ENCODE measurements at places on chromosomes 4 and X.

- DNase-seq = no peak
These were observed 32.9 kb downstream of the SLC39A8 start for GRCh38 chr4:102312417-102312816.

GRCh38 chr4:101274888-101275752, 72.2 kb downstream of the PPP3CA start:
- no peak for DNase-seq

- DNase-seq = no peak
These were observed 28.9 kb upstream of the NDUFC1 start for GRCh38 chr4:139331185-139331584.

DNA sequence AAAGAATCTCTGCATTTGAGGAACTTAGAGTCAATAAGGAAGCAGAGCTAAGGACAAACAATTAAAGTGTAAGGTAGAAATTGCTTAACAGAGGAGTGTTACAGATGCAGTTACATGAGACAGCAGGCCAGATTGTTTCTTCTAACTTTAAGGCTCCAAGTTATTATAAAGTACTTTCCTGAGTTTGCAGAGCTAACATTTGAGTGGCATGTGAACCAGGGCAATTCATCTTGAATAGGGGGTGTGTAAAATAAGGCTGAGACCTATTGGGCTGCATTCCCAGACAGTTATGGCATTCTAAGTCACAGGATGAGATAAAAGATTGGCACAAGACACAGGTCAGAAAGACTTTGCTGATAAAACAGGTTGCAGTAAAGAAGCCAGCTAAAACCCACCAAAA, 7.6 kb upstream of the LNX1 start:
- no peak for DNase-seq

- DNase-seq = peak; percentile 13
These were observed 711.0 kb downstream of the RPA4 start for GRCh38 chrX:97594646-97595224.

- no peak for DNase-seq
These were observed 178.4 kb upstream of the GPRIN3 start for GRCh38 chr4:89486042-89486441.

DNA sequence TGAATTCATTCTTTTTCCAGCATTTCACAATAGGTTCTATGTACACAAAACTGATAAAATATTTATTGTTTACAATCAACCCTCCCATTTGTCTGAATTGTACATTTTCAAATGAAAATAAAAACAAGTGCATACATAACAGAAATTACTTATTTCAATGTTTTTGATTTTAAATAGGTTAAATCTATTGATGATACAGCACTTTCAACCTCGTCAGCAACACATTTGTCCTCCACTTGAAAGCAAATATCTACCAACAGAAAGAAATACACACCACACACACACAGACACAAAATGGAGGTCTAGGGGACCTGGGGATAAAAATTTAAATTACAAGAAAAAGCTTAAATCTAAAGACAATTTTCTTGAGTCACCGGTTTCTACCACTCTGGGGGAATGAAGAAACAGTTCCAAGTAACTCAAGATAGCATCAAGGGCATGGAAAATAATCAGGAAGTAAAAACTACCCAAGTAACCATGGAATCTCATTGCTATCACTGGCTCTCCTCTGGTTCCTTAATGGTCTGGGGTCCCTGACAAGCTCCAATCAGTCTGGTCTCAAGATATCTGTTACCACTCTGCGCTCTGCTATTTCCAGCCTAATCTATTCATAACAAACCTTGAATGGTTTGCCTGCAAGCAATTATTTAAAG, 27.6 kb downstream of the ANKRD17 start:
- no peak for DNase-seq

DNA sequence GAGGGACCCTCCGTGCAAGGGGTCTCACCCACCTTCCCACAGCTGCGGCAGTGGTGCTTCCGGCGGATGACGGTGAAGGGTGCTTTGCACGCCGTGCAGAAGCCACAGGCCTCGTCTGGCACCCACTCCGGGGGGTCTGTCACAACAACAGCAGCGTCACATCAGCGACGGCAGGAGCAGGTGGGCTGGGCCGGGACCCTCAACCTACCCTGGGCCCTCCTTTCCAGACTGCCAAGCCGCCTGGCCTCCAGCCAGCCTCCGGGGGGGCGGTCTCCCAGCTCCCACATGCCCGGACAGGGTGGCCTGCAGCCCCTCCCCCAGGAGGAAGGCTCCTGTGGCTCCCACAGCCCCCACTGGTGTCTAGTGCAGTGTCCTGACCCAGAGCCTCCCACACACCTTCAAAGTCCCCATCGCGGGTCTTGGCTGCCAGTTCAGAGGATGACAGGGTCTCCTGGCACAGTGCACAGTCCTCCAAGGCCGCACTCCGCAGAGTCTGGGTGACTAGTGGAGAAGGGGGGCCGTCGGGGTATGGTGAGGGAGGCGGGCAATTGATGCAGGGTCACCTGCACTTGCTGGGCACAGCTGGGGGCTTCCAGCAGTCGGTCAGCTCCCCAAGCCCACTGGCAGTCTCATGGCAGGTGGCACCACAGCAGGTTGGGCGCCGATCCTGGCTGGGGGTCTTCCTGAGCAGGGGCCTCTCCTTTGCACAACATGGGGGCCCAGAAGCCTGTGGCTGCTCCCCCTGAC, 9.5 kb upstream of the MXD4 start:
- DNase-seq = no peak

DNA sequence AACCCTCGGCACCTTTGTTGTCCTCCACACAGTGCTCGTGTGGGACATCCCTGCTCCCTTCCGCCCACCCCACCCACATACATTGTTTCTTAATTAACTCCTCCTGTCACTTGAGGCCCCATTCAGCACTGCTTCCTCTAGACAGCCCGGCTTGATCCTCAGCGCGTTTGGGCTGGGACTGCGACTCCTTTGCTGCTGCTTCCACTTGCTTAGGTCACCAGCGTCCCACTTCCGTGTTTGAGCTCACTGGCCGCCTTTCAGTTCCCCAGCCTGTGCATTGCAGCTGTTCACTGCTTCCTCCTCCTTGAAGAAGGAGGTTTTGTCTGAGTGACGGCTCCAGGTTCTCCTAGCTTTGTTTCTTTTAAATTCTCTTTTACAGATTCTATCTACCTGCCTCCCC, 16.1 kb downstream of the RNF4 start:
- no peak for DNase-seq

DNA sequence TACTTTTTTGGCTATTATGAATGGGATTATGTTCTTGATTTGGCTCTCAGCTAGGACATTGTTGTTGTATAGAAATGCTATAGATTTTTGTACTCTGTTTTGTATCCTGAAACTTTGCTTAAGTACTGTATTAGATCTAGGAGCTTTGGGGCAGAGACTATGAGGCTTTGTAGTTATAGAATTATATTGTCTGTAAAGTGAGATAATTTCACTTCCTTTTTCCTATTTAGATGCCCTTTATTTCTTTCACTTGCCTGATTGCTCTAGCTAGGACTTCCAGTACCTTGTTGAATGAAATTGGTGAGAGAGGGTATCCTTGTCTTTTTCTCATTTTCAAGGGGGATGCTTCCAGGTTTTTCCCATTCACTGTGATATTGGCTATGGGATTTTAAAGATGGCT, 28.1 kb downstream of the ADAM29 start:
- DNase-seq = no peak

DNA sequence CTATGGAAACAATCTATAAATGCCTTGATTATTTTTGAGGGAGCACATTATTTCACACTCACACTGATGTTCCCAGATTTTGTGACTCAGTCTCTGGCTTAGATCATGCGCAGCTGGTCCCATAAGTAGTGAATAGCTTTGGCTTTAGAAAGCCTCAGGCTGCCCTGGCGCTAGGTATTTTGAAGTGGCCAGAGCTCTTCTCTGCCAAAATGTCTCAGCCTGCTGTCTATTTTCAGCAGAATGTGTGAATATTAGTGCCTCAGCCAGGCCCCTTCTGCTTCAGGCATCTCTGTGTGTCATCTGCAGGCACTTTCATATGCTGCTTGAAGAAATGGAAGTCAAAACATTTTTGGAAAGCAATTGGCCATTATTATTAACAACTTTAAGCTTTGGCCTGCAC, 931.0 kb upstream of the INTU start:
- no peak for DNase-seq

DNA sequence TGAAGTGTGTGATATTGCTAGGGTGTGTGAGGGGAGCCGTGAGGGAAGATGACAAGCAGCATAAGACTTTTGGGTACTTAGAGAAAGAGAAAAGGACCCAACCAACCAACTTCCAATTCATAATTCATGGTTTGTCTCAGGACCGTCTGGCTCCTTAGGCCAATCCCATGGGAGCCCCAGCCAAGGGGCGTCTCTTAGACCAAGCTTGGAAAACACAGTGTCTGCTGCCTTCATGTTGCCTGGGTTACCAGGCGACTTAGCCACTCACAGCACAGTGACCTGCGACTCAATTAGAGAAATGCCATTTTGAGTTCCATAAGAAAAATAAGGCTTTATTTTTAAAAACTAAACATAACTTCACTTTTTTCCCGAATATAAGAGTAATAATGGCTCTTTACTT, 32.7 kb downstream of the BST1 start:
- no peak for DNase-seq

DNA sequence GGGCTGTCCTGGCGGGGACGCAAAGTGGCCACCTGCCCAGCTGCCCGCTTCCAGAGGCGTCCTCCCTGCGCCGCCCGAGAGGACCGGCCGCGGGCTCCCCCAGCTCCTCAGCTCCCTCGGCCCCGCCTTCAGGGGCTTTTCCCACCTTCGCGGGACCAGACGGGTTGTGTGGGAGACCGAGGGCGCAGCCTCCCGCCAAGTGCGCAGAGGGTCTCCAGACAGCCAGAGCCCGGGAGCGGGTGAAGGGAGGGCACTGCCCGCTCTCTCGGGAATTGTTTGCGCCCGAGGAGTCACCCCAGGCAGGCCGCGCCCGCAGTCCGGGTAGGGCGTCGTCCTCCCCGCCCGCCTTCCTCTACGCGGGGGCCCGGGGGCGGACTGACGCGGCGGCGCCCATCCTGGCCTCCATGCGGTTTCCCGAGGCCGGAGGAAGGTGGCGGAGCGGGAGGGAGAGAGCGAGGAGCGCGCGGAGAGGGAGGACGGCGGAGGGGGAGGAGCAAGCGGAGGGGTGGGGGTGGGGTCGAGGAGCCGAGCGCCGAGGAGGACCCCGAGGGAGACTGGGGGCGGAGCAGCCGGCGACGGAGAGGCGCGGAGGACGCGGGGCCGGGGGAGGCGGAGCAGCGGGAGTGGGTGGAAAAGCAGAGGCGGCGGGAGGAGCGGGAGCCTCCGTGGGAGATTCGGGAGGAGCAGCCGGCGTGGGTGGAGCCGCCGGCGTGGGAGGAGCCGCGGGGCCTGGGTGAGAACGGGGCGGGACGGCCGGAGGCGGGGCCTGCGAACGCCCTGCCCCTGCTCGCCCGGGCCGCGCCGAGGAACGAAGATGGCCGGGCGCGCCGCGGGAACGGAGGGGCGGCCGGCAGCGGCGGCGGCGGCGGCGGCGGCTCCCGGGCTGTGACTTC, 47.5 kb downstream of the CLDN34 start:
- peak; percentile 48 for DNase-seq

GRCh38 chr4:2900741-2901140, 57.1 kb downstream of the ADD1 start:
- DNase-seq = no peak

- DNase-seq = no peak
These were observed 134.7 kb upstream of the FAM9C start for GRCh38 chrX:13179100-13179499.

GRCh38 chr4:89439533-89439932, 131.9 kb upstream of the GPRIN3 start:
- no peak for DNase-seq

DNA sequence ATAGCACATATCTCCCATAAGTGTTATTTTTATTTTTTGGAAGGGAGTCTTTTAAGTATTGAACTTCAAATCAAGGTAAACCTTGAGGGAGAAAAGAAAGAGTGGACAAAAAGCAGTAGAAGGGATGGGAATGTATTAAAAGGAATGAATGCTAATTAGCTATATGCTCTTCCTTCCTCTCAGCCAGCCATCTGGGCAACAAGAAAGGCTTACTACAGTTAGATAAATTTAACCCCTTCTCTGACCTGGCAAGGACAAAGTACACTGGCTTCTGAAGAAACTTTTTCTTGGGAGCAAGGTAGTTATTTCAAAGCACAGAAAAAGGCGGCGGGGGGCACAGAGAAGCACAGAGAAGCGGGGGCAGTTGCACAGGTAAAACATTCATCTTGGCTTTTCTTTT, 54.6 kb downstream of the GAB1 start:
- no peak for DNase-seq

GRCh38 chr4:71974681-71975080, 57.1 kb upstream of the NPFFR2 start:
- no peak for DNase-seq

GRCh38 chrX:13552892-13553291, 16.5 kb upstream of the EGFL6 start:
- DNase-seq = no peak

DNA sequence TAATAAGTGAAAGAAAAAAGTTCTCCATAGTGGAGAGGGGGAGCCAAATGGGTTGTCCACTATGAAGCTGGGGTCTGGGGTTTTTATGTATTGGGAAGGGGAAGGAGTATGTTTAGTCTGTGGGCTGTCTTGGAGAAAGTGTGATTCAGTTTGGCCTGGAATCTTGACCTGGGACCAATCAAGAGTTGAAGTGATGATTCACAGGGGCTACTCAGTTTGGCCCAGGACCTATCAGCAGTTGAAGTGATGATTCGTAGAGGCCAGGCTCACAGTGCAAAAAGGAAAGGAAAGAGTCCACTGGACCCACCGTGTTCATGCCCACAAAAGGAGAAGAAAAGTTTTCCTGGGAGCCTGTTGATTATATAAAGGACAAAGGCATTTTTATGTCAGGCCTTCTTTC, 47.3 kb upstream of the RAB9B start:
- DNase-seq = no peak

Data from HepG2 (cell line).